ENCODE measurements at places on chromosomes 4 and X.

DNA sequence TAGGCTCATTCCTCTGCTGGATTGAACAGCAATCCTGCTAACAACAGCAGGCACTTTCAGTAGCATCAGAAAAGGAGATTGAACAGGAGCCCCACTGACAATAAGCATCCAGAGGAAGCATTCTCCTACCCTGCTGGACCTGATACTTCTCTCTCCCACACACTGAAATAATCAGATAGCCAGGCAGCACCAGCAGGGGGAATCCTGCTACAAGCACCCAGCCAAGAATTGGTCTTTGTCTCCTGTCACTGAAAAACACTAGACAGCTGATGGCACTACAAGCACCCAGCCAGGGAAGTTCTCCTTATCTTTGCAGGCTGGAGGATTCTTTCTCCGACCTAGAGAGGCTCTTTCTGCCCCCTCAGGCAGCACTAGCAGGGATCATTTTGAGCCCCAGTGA, 444.3 kb upstream of the GRIA3 start:
- no peak for DNase-seq

DNA sequence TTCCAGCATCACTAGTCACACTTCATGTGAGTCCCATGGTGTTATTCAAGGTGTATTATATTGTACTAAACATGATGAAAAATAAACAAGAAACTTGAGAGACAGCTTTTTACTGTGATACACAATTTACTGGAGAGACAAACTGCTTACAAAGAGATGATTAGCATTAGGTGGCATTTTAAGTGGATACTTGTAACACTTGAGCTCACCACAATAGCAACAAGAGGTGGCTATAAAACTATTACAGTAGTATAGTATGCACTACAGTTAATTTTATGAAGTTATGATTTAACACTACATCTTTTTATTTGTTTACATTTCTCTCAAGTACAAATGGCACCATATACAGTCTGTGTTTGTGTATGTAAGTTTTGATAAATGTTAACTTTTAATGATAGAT, 246.6 kb downstream of the PARM1 start:
- DNase-seq = no peak

DNA sequence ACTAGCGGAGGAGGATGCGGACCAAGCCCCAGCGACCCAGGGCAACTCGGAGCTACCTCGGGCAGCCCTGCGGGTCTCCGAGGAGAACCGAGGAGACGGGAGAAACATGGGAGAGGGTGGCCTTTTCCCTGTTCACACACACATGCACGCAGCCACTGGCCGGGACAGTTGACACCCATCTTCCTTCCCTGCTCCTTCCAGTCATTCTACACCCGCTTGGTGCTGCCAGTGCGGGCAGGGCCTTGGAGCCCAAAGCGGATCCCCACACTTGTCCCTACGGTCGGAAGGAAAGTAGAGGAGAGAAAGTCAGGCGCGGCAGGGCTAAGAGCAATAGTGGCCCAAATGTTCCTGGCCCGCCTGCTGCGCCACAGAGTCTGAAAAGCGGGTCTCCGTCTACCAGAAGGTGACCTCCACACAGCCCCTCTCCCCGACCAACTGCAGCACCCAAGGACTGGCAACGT, 1.1 kb upstream of the PPP3CA start:
- DNase-seq = no peak

GRCh38 chrX:140764401-140764919, 54.9 kb downstream of the LINC00632 start:
- DNase-seq = no peak

- DNase-seq = no peak
These were observed 24.5 kb downstream of the FLNA start for GRCh38 chrX:154349979-154350378.

DNA sequence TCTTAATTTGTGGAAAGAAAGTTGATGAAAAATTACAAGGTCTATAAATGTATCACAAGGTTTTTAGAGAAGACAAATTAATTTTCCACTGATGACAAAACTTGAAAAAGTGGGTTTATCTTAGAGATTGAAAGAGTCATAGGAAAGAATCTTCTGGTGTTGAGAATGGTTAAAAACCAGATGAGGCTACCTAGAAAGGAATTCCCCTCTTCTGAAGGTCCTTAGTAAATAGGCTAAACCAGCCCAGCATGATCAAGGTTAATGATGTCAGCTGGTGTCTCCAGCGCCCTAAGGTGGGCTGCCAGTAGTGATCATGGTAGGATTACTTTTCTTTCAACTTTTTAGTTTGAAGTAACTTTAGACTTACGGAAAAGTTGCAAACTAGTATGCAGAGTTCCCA, 71.8 kb upstream of the PGRMC2 start:
- no peak for DNase-seq

DNA sequence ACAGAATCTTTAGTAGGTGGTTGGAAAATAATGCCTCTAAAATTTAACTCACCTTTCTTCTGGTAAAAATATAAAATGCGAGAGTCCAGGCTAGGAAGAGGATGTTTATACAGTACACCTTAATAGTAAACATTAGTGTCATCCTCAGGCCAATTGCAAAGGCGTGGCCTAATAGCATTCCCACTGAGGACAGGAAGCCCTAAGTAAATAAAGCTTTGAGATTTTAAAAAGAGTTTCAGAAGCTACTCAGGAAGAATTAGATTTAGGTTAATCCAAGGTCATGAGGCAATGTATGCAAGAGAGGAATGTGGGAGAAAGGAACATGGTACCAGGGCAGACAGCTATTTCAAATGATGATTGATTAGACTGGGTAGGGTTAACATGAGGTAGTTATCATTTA, 49.5 kb downstream of the RPGR start:
- DNase-seq = no peak

GRCh38 chr4:83082777-83083176, 31.8 kb downstream of the PLAC8 start:
- DNase-seq = no peak

DNA sequence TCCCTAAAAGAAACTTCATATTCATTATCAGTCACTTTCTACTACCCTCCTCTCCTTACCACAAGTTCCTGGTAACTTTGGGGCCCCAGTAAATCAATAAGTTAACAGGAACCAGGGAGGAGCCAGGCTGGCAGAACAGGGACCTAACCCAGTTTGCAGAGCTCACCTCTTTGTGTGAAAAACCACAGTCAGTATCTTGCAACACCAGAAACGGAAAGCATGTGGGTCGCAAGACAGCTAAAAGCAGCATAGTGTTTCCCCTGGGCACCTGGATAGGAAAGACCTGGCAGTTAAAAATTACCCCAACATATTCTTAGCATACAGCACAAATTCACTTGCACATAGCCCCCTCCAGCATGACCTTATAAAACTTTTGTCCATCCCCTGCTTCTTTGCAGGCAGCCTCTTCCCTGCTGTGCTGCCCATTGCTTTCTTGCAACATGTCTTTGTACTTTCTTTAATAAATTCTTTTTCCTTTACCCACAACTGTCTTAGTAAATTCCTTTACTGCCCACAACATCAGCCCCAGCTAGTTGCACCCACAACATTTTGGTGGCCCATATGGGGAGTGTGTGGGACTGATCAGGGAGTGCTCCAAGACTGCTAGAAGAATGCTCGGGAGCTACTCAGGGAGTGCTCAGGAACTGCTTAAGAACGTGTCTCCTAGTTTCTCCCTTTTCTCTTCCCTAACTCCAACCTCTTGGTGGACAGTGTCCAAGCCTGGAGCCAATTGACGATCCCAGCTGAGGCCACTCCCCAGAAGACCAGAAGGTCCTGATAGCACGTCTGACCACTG, 83.4 kb downstream of the MSN start:
- no peak for DNase-seq

DNA sequence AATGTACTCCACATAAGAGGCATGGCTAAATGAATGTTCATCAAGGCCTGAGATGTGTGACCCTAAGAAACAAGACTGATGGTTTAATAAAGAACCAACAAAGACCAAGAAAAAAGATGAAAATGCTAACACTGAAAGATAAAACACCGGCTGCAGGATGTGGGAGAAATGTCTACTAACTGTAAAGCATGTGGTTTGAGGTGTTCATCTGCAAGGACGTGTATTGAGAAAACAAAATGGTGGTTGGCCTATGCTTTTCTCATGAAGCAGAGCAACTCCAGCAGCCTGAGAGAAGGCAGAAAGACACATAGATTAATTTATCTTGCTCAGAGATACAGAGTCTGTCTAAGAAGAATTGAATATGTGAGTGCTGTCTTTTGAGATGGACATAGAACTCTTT, 109.3 kb downstream of the KDR start:
- no peak for DNase-seq

- no peak for DNase-seq
These were observed 2399.8 kb upstream of the TENM3 start for GRCh38 chr4:179843370-179843769.

DNA sequence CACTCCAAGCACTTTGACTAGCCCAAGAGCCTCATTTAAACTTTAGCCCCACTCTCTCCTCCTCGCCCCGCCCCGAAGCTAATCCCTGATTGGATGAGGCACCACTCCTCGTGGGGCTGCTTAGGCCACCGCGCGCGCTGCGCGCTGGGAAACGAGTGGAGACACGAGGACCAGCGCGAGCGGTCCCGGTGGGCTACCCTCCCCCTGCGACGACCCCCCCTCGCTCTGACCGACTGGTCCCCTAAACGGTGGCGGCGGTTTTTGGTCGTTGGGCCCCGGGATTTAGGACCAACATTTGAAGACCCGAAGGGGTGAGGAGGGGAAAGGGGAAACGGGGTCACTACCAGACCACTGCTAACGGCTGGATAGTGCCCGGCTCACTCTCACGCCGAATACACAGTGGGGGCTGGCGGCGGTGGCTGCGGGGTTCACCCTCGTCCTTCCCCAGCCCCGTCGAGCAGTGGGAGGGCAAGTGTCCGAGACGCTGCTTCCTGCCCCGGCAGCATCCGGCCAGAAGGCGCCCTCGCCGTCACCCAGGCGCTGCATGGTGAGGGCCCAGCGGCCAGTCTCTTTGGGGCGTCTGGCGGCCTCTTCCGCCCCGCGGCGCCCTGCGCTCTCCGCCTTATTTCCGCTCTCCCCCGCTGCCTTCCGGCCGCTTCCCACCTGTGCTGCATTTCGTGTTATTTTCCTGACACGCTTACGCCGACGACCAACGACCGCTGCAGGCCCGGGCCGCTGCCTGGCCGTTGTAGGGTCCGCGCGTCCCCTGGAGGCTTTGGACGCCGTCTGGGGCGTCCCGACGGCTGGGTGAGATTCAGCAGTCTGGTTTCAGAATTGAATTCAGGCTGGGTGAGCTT, at the start of gene RBM46:
Gene RBM46 (plus strand): TSS at position 147 of the 857 bp plus-strand sequence. CDS start 15,481 bp downstream, outside the sequence.
- DNase-seq = no peak

DNA sequence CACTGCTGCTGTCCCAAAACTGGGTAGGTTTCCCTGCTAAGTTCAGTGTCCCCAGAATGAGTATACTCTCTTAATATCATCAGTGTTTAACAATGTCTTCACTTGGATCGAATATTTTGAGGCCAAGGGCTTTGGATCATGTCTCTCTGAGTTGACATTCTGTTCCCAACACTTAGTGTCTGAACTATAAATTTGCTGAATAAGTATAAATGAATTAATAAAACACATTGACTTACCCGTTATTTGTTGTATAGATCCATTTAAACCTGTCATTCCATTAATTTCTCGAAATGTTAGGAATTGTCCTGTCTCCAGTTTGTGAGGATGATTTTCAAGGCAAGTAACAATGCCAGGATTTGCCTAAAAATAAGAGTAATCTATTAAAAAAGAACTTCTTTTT, 32.6 kb downstream of the UBA6 start:
- no peak for DNase-seq

GRCh38 chr4:173259310-173259709, 74.8 kb downstream of the HMGB2 start:
- no peak for DNase-seq

GRCh38 chr4:163378661-163379060, 35.0 kb downstream of the NPY5R start:
- DNase-seq = no peak

DNA sequence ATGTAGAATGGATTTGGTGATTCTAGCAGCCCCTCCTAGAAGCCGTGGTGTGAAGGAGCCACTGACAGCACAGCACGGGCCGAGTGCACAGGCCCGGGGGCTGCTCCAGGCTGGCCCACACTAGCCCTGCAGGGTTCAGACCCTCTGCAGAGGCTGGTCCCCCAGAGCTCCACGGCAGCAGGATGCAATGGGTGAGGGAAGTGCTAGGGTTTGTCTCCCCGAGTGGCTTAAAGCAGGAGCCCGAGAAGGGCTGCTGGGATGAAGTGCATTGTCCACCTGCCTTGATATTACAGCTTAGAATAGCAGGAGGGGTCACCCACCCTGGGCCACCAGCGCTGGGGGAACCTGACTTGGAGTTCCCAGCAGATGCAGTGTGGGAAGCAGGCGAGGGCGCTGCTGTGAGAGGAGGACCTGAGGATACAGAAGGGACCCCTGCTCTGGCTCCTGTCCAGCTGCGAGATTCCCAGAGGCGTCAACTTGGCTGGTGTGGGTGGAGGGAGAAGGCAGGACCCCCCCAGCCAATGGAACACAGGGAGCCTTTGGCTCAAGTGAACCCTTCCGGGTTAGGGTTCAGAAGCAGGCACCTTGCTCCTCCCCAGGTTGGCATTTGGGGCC, 30.0 kb downstream of the WDR1 start:
- DNase-seq = no peak

- no peak for DNase-seq
These were observed 1.9 kb downstream of the BCORL1 start for GRCh38 chrX:129984111-129984958.

GRCh38 chr4:958696-959337, 14.6 kb downstream of the DGKQ start:
- DNase-seq = no peak

Data from NCI-H226 (cell line).